ENCODE measurements at places on chromosomes 2 and 18.

- peak; percentile 59 for DNase-seq
These were observed 1.6 kb upstream of the IGFBP5 start for GRCh38 chr2:216696751-216697560.

GRCh38 chr2:188444106-188444835 lies 152.6 kb downstream of the GULP1 start:
- DNase-seq: no peak

GRCh38 chr2:236034974-236035373 lies 133.2 kb downstream of the GBX2 start:
- DNase-seq: no peak

- DNase-seq: no peak
These were observed 353.8 kb downstream of the RND3 start for GRCh38 chr2:150133623-150134022.

- DNase-seq: peak; percentile 22
These were observed 562 bp downstream of the CENPA start for GRCh38 chr2:26786207-26787028.

- DNase-seq: no peak
These were observed 204.4 kb downstream of the SPP2 start for GRCh38 chr2:234254783-234255521.

- DNase-seq: no peak
These were observed 39.2 kb downstream of the CCDC138 start for GRCh38 chr2:108825736-108826135.

GRCh38 chr2:135590619-135591260 lies 59.5 kb downstream of the R3HDM1 start:
- no peak for DNase-seq

GRCh38 chr2:113890253-113891235 lies 655 bp downstream of the ACTR3 start:
- peak; percentile 51 for DNase-seq

- no peak for DNase-seq
These were observed 26.1 kb upstream of the STPG4 start for GRCh38 chr2:47181176-47181575.

DNA sequence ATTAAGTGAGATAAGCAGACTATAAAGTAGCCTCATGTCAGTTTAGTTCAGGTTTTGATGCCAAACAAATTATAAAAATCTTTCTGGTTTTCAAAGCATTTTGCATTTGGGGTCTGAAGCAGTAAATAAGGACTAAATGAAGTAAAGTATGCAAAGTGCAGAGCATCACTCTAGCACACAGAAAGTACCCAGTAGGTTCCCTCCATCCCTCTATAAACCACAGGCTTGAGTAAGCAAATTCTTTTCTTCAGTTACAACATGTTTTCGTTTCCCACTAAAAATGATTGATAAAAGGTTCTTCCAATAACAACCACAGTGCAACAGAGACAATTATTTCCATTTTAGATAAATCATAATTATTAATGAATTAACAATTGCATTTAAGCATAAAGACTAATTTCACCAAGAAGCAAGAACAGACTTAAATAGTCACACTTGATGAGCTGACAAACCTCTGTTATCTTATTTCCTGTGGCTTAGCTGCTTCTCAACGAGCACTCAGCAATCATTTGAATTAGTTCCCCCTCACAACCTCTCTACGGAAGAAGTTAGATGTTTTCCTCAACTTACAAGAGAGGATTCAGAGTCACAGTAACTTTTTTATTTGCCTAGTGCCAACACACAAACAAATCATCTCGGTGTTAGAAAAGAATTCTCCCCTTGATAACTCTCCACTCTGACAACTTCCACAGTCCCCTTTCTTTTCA lies 249.8 kb downstream of the NBAS start:
- no peak for DNase-seq

All from DMS79 treated with DMSO at 0.1 percent for 48 hours (cell line).